ENCODE measurements at places on chromosomes 12 and 14. TPM values are rescaled to one million over a fixed set of nuclear protein-coding genes. Genes with fewer than 3 reads are reported as not detected.

The LMO3 gene
- 0.46 TPM for total RNA-seq

The LLPH gene
- 43.2 TPM for total RNA-seq

The CCDC92 gene
- 50.6 TPM for total RNA-seq

GRCh38 chr12:89085421-89085820 is 266.9 kb downstream of the DUSP6 start:
- no peak for DNase-seq

GRCh38 chr14:93720981-93721483 is 67.3 kb downstream of the PRIMA1 start:
- no peak for DNase-seq
